ENCODE measurements at places on chromosomes 3 and 15.

DNA sequence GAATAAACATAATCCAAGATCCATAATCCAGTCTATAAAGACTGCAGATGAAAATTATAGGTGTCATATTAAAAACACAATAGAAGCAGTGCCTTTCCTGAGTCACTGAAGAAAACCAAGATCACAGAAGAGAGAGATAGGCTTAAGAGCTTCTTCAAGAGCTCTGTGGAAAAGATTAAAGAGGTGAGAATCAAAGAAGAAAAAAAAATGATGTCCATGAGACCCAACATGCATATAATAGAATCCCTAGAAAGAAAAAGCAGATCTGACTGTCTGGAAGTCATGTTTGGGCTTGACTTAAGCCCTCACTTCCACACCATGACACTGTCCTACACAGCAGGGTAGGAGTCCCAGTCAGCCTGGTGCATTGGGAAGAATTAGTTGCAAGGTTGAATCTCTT, 205.6 kb upstream of the PROK2 start:
- no peak for DNase-seq

GRCh38 chr15:64532521-64533315, 72.3 kb downstream of the ZNF609 start:
- DNase-seq, result no peak

- no peak for DNase-seq
Observed at GRCh38 chr15:75727031-75727531, 14.4 kb upstream of the CSPG4 start.

GRCh38 chr15:88604381-88605188, 16.6 kb upstream of the AEN start:
- no peak for DNase-seq

DNA sequence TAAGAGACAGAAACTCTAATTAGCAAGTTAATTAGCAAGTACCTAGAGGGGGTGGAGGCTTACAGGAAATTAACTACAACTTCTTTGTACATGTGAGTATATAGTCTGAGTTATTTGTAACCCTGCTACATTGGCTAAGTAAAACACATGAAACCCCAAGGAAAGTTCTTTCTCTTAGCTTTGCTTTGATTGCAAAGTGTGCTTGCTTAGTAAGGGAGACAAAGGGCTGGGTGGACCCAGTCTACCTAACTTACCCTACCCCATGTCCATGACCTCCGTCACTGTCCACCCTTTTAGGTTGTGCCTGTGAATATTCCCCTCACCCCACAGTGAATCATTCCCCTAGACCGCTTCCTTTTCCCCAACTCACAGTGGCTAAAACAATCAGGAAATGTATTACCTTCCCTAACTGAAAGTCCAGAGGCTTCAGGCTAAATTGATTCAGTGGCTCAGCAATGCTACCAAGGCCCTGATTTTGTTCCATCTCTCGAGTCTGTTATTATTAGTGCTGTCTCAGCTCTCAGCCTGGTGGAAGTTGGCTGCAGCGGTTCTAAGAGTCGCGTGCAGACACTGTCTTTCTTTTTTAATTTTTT, 31.1 kb upstream of the RYR3 start:
- DNase-seq, result peak; percentile 9

DNA sequence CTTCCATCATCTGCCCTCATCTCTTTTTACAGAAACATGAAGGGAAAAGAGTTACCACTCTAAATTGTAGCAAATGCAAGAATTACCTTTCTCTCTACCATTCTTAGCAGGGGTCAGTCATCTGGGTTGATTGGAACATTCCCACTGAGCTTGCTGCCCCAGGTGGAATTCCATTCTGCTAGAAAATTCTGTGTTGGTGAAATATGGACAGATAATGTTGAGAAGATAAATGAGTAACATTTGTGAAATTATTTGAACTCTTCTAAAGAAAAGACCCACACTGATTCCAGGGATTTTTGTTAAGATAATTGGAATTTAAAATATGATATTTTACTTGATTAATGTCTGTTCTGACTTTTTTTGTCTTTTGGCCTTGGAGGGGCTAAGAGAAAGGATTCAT, 11.0 kb upstream of the CPA3 start:
- DNase-seq, result no peak

DNA sequence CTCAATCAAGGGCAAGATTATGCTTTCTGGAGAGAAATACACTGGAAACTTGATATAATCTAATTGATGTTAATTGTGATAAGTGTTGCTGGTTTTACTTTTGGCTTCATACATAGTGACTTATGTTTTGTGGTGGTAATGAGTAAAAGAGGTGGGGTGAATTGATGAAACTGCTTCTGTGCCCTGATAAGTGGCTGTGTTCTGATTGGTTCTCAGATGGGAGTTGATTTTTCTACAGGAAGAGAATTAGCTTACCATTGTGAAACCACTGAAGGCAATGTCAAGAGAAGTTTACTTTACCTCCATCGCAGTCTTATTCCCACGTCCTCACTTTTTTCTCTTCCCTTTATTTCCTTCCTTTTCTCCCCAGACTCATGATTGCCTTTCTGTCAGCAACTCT, 23.8 kb downstream of the TMEM45A start:
- DNase-seq, result no peak

DNA sequence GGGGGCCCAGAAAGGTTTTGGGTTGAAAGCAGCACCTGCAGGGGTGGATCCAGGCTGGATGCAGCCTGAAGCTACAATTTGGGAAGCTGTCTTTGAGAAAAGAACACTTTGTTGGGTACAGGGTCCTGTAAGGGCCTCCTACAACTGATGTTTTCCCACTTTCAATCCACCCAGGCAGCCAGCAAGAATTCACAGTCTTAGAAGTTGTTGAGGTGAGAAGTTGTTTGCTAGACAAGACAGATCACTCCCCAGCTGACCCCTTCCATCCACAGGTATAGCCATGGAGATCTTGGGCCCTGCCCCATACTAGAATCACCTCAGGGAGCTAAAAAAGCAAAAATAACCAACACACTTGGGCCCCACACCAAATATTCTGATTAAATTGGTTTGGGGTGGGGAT, 10.3 kb upstream of the SMAD6 start:
- no peak for DNase-seq

GRCh38 chr3:3071136-3071535, 39.0 kb downstream of the IL5RA start:
- no peak for DNase-seq

DNA sequence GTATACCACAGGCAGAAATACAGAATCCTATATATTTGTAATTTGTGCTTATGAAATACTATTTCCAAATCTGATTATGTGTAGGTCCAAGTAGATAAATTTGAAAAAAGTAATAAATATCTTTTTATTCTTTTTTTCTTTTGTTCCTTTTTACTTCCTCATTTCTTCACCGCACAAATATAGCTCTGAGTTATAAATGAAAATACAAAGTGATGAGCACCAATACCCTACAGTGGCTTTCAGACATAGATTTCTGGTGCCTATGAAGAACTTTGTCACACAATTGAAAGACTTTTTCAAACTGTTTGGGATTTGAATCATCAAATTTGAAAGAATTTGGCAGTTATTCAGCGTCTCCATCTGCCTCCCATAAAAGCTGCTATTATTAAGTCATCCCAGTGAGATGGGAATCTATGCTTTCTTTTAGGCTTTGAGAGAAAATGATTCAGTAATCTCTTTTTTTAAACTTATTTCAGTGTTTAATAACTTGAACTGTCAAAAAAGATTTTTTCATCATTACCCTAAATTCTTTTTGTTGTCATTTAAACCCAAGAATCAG, 363.6 kb upstream of the GOLIM4 start:
- DNase-seq, result peak; percentile 30

- no peak for DNase-seq
Observed at GRCh38 chr3:8554696-8555095, 53.1 kb downstream of the LMCD1 start.

GRCh38 chr3:58000306-58001085, 7.7 kb upstream of the FLNB start:
- no peak for DNase-seq

- DNase-seq, result no peak
Observed at GRCh38 chr15:81322676-81323253, 1.2 kb downstream of the STARD5 start.

GRCh38 chr3:4222574-4223175, 80.5 kb upstream of the SETMAR start:
- DNase-seq, result no peak

GRCh38 chr15:96303503-96304056, 26.9 kb upstream of the NR2F2 start:
- no peak for DNase-seq

DNA sequence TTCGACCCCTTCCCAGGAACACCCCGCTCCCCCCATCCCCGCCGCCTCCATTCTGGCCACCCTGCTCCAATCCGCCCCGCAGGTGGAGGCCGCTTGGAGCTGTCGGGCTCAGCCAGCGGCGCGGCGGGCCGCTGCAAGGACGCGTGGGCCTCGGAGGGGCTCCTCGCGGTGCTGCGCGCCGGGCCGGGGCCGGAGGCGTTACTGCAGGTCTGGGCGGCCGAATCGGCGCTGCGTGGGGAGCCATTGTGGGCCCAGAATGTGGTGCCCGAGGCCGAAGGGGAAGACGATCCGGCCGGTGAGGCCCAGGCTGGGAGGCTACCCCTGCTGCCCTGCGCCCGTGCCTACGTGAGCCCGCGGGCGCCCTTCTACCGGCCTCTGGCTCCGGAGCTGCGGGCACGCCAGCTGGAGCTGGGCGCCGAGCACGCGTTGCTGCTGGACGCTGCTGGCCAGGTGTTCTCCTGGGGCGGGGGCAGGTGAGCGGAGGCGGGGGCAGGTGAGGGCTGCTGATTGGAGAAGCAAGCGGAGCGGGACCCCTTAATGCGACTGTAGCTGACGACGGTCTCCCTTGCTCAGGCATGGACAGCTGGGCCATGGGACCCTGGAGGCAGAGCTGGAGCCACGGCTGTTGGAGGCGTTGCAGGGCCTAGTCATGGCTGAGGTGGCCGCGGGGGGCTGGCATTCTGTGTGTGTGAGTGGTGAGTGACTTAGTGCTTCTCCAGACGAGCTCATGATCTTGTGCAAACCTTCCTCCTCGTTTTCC, 2.5 kb downstream of the RCCD1 start:
- DNase-seq, result peak; percentile 25

- DNase-seq, result peak; percentile 55
Observed at GRCh38 chr15:29925227-29926082, 103.2 kb upstream of the TJP1 start.

DNA sequence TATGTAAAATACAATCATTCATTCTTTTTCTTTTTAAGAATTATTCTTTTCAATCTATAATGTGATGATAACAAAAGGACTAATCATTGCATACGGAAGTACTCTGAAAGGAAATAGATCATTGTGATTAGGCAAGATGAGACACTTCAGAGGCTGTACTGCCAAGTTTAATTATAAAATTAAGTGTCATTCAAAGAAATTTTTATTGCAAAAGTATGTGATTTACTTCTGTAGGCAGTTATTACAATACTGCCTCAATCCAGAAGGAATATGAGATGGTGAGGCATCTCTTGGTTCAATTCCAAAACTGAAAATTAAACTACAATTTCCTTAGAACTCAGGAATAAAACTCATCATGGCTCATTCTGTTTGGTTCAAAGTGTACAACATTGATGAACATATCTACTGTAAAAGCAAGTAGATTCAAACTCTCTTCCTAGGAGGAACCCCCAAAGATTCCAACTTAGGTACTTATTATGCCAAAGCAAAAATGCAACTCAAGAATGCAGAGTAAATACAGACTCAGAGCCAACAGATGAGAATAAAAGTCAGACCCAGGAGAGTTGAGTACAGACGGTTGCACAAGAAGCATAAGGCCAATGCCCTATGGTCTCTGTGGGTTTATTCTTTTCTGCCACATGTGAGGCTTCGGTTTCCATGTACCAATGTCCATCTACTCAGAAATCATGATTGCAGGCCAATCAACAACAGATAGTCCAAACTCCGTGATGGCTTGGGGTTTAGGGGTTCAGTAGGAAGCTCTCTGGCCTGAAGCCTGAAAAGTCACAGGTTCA, 118.5 kb upstream of the WNT5A start:
- no peak for DNase-seq

- no peak for DNase-seq
Observed at GRCh38 chr3:68402235-68402918, 530.0 kb downstream of the TAFA4 start.

GRCh38 chr3:137106612-137107240, 148.9 kb downstream of the IL20RB start:
- no peak for DNase-seq

GRCh38 chr3:171829841-171830517, 13.2 kb upstream of the TMEM212 start:
- DNase-seq, result peak; percentile 80

DNA sequence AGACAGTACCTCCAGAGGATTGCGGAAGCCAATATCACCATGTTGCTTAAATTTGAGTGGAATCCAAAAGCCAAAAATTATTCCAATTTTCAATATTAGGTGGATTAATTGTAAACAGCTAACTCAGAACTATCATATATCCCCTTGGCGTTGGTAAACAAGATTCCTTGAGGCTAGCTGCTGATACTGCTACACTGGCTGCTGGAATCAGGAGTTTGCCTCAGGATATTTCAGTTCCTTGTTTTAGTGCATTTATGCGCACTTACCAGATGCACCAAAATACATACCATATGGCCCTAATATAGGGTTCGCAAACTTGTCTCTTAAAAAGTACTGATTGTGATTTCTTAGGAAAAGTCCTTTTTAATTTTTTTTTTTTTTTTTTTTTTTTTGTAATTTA, 605.2 kb upstream of the NAALADL2 start:
- no peak for DNase-seq

- DNase-seq, result no peak
Observed at GRCh38 chr15:34933432-34933975, 36.0 kb downstream of the AQR start.

DNA sequence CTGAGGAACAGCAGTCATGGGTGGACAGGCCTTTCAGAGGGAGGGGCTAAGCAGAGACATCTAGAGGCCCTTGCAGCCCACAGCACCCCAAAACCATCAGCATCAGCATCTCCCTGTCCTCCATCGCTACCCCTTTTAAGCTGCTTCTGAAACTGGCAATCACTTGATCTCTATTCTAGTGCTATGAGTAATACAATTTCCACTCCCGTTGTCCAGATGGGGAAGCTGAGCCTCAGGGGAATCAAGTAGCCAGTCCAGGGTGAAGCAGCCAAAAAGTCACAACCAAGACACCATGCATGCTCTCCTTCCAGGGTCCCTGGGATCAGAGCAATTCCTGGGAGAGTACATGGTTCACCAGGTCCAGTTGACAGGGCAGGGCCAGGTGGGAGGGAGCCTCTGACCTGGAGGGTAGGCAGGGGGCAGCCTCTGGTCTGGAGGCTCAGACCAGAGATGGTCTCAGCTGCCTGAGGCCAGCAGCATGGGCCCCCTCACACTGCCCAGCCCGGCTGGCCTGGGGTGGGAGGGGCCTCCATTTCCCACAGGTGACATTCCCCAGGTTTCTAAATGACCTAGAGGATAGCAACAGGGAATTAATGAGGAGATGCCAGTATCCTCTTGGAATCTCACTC, 30.0 kb downstream of the KLHL25 start:
- DNase-seq, result peak; percentile 68

DNA sequence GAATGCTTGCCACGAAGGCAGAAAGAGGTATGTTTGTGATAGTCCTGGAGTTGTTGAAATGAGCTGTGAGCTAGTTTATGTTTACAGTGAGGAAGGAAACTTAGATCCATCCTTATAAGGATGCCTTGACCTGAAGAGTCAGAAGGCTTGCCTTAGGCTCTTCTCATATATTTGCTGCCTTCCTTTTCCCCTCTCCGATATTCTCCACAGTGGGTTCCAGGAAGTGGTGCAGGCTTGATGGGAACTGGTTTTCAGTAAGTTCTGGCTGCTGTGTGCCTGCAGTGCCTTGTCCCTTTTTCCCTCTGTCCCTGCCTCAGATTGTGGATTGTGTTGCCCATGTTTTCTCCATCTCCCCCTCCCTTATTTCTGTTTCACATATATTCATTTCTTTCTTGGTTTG, 287.3 kb upstream of the UBE2E1 start:
- DNase-seq, result no peak
